Fibroblast of skin of right quadriceps (primary cell): ENCODE measurements at places on chromosomes 16 and 17.

- peak; percentile 61 for DNase-seq
These were observed 7.8 kb upstream of the RNASEK start for GRCh38 chr17:7004398-7005253.

DNA sequence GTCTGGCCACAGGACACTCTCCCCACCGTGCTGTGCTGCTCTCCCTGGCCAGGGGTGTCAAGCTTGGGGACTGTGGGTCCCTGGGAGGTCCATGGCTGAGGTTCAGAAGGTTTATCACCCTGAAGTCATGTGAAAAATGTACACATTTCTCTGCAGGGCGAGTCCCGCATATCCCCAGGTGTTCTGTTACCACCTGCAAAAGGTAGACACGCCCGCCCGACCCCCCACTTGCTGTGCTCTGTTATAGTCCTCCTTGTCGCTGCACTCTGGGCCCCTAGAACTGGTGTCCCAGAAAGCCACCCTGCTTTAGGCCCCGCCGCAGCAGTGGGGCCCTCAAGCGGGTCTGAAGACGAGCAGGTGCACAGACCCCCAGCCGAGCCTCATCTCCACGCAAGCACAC lies 11.8 kb downstream of the JPT2 start:
- DNase-seq = no peak

- DNase-seq = no peak
These were observed 13.1 kb downstream of the CTU2 start for GRCh38 chr16:88719267-88719932.

DNA sequence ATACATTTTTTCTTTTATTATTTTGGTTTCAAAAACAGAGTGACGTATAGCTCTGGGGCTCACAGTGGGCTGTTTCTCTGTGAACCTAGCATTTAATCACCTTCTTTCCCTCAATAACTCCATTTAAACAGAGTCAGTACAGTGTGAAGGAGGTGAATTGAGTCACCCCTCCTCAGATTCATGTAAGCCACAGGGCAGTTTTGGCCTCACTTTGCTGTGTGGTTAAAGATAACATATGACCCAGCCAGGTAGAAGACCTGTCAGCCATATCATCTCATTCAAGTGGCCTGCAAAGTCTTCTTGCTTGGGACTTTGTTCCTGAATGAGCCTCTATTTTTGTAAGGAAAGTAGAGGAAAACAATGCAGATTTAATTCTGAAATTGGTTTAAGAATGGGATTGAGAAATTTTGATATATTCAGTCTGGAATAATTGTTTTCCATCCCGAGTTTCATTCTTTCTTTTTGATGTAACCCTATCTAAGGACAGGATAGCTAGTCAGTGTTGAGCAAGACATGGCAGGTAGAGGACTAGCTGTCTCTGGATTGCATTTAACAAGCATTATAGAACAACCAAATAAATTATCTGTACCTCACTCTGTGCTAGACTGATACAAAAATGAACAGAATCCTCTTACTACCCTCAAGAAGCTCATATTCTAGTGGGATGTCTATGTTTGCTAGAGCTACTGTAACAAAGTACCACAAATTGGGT lies 13.1 kb downstream of the MAP2K6 start:
- DNase-seq = no peak

GRCh38 chr17:19730843-19731242 lies 14.5 kb upstream of the SLC47A2 start:
- no peak for DNase-seq

DNA sequence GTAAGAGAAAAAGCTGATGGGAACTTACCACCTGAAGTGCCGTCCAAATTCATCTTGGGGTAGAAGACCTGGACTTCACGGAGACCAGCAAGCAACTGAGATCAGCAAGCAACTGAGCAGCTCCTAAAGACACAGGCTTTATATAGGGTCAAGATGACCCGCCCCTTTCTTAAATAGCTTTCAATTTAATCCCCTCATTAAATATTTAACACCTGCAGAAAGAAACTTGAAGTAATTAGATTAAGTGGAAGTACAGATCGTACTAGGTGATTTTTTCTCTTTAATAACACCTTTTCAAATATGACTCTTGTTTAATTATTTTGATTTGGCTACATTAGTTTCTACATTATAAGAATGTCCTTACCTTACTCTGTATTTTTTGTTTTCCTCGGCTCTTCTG lies at the start of gene CPHXL:
TSS of gene CPHXL (minus strand) at position 101 of the 400 bp plus-strand sequence. CDS start at position 53, 48 bp downstream.
- DNase-seq = no peak

DNA sequence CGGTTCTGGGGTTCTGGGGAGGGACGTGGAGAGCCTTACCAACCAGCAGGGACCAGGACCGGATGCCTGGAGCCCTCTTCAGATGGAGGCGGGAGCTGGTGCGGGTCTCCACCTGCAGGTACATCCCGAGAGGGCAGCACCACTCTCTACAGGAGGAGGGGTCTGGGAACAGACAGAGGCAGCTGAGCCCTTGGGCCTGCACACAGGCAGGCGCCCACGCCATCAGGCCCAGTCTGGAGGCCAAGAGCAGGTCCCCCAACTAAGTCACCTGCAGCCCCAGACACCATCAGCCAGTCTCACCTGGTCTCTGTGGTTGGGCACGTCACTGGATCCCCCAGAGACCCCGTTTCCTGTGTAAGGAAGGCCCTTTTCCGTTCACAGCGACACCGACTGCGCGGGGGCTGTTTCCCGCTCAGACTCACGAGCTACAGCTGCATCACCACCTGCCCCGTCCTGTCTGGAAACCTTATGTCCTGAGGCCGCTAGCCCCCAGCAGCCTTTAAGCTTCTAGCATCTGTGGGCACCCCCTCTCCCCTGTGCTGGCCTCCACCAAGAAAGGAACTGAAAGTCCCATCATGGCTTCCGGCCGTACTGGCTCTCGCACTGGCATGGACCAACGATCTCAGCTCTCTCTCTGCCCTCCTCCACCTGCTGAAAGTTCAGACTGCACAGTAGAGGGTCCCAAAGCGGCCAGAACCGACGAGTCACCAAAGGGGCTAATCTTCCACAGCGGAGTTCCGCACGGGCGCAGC lies 1.2 kb downstream of the CYBC1 start:
- no peak for DNase-seq

DNA sequence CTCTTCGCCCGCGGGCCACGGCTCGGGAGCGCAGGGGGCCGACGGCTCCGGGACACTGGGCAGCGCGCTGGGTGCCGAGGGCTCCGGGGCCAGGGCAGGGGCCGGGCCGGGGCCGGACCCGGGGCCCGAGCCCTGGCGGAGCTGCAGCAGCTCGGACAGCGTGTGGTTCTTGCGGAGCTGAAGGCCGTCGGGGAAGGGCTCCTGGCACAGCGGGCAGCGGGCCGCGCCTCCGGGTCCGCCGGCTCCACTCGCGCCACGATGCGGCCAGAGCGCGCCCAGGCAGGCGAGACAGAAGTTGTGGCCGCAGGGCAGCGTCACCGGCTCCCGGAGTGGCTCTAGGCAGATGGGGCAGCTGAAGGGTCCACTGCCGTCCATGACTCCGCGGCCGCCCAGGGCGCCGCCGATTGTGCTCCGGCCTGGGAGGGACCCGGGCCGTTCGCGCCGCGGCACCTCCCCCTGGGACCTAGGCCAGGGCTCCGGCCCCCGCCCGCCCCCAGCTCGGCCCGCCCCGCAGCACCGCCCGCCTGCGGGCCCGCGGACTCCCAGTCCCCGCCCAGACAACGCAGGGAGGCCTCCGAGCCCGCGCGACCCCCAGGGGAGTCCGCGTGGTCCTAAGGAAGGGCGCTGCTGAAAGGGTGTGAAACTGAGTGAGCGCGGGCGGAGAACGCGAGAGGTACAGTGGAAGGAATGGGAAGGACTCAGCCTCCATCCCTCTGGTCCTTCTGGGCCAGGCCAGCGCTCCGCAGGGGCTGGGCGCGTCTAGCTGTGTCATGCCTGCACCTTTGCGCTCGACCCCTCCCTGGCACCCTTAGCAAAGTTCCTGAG lies at the start of gene TRIM47:
TSS of gene TRIM47 (minus strand) at position 408 of the 825 bp plus-strand sequence. CDS start at position 375, 33 bp downstream.
- peak; percentile 33 for DNase-seq

GRCh38 chr16:12321311-12321842 lies 344.8 kb downstream of the SNX29 start:
- DNase-seq = no peak

DNA sequence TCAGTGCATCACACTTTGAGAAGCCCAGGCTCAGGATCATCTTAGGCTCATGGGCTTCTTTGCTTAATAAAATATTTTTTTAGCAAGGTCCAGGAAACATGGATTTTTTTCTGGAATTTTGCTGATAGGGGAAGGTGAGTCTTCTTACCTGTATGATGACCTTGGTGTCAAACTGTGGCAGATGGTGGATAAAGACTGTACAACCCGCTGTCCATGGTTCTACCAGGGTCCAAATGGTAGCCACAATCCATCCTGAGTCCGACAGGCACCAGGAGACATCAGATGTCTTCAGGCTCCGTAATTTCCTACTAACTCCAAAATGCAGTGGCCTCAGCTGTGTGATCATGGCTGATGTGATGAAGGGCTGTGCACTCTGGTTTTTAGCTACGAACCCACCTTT lies 27.8 kb downstream of the ACSM1 start:
- DNase-seq = no peak

- DNase-seq = no peak
These were observed 17.5 kb downstream of the SBK1 start for GRCh38 chr16:28309811-28310311.

DNA sequence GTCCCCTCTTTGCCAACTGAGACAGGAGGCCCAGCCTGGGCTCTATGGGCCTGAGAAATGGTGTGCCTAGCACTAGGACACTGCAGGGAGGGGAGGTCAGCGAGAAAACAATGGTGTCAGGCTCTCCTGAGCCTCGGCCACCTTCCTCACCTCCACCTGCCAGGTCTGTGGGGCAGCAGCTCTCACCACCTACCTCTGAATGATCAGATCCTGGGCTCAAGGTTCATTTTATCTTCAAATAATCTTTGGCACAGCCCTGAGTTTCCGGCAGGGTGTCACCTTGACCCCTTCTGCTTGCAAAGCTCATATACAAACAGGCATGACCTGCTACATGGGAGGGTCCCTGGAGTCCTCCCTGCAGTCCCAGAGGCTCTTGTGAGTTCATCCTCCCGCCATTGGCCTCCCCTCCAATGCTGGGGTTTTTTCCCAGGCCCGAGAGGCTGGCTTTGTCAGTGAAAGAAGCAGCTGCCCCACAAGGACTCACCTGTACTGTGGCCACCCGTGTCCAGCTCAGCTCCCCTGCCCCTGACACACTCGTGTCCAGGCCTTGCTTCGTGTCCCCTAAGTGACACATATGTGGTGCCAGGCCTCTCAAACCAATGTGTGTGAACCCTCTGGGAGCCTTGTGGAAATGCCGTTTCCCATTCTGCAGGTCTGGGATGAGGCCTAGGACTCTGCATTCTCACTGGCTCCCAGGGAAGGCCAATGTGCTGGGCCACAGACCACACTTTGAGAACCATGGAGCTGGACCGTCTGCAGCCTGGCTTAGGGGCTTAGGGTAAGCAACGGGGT lies 176.8 kb upstream of the CIBAR2 start:
- DNase-seq = no peak
